Fibroblast of skin of left quadriceps (primary cell): ENCODE measurements at places on chromosomes 1 and 21.

GRCh38 chr21:44952116-44952928 is 12.5 kb downstream of the SLX9 start:
- DNase-seq = no peak

- DNase-seq = no peak
Observed at GRCh38 chr1:89799495-89799894, 21.3 kb upstream of the LRRC8D start.

GRCh38 chr1:34398916-34399275 is 222.2 kb downstream of the C1orf94 start:
- DNase-seq = no peak

DNA sequence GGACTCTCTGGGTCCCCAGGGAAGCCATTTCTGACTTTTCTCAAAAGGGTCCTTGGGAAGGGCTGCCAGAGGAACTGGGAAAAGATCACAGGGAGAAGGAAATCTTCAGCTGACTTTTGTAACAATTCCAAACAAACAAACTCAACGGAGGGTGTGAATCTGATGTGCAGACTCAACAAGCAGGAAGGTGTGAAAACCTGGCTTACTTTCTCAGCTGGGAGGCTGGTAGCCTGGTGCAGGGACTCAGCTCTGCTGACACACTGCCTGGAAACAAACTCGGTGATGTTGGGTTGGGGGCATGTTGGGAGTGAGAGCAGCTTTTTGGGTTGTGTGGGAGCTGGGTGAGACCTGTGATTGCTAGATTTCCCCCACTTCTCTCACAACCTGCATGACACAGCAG is 10.2 kb upstream of the HSD3B2 start:
- DNase-seq = no peak

GRCh38 chr1:239570878-239571277 is 184.5 kb downstream of the CHRM3 start:
- DNase-seq = no peak

DNA sequence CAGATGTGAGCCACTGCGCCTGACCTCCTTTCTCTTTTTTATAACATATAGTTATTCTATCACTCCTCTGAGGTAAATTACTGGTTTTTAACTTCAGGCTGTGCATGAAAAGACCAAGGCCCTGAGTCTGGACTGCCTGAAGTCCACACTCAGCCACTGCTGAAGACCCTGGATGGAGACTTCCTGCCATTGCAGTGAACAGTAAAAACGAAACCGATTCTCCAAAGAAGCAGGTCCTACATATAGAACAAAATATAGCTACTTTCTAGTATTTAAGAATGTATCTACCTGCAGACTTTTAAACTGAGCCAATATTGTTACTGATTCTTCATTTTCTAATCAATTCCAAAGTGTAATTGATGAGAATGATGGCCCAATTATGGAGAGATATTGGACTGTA is 232.8 kb downstream of the CHRM3 start:
- DNase-seq = no peak

DNA sequence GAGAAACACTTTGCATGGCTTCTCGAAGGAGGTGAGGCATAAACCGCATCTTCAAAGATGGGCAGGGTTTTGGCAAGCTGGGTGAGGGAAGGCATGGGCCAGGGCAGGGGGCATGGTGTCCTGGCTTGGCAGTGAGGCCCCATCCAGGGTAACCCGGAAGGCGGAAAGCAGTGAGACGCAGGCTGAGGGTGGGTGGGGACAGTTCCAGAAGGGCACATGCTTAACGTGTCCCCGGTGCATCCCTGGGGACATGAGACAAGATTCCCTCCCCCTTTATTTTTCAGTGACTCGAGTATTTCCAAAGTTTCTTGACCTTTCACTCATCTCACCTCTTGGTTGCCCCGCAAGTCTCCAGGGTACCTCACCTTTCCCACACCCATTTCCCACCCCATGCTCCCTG is 122.8 kb upstream of the SLC25A33 start:
- no peak for DNase-seq
